ENCODE measurements at places on chromosomes 12 and 14.
A peak's percentile ranks its signal among the peaks of the same experiment; 100 is the strongest.

DNA sequence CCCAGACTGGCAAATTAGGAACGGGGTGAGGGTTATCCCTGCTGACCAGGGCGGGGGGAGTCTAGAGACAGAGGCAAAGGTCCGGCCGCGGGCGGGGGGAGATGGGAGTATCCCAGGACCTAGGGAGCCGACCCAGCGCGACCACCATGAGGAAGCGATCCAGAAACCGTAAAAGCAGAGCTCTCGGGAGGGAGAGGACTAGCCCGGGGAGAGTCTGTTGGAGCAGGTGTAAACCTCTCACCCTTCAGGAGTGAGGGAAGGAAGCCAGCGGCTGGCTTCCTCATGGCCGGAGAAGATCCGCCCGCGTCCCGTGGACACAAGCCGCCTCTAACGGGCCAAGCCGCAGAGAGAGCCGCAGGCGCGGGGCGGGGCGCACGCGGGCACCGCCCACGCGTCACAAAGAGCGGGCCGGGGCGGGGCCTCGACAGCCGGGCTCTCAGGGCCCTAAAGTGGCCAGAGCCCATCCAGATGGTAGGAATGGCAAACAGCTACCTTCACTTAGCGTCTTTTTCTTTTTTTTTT lies at the start of gene ACRBP:
Gene ACRBP, minus strand, starts transcription at position 350 of the 522 bp plus-strand sequence. Its CDS starts 66 bp downstream, at position 284.
- DNase-seq: peak; percentile 73

DNA sequence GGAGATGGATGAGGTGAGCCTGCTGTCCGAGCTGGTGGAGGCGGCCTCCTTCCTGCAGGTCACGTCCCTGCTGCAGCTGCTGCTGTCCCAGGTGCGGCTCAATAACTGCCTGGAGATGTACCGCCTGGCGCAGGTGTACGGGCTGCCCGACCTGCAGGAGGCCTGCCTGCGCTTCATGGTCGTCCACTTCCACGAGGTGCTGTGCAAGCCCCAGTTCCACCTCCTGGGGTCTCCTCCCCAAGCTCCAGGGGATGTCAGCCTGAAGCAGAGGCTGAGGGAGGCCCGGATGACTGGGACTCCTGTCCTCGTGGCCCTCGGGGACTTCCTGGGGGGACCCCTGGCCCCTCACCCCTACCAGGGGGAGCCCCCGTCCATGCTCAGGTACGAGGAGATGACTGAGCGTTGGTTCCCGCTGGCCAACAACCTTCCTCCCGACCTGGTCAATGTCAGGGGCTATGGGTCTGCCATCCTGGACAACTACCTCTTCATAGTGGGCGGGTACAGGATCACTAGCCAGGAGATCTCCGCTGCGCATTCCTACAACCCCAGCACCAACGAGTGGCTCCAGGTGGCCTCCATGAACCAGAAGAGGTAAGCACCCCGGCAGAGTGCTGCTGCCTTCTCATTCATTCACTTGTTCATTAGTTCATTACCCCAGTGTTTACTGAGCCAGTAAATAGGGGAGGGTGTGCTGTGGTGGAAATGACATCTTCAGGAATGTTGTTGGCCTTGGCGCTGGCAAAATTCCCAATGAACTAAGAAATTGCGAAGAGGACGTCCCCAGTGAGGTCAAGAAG lies 774 bp upstream of the MANSC4 start:
- DNase-seq: no peak

DNA sequence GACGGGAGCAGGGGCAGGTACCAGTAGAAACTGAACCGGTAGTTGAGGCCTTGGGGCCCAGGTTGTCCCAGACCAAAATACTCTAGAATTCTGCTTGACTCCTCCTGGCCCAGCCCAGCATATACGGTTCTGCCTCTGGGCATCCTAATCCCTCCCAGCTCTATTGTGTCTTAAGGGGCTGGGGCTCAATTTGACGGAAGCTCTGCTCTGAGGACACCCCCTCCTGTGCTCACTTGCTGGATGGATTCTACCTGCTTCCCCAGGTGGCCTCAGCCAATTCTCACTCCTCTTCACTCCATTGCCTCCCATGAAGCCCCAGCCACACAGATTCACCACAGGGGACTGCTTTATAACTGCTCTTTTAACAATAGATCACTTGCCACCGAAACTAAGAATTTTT lies 219.5 kb upstream of the FKBP4 start:
- DNase-seq: no peak

DNA sequence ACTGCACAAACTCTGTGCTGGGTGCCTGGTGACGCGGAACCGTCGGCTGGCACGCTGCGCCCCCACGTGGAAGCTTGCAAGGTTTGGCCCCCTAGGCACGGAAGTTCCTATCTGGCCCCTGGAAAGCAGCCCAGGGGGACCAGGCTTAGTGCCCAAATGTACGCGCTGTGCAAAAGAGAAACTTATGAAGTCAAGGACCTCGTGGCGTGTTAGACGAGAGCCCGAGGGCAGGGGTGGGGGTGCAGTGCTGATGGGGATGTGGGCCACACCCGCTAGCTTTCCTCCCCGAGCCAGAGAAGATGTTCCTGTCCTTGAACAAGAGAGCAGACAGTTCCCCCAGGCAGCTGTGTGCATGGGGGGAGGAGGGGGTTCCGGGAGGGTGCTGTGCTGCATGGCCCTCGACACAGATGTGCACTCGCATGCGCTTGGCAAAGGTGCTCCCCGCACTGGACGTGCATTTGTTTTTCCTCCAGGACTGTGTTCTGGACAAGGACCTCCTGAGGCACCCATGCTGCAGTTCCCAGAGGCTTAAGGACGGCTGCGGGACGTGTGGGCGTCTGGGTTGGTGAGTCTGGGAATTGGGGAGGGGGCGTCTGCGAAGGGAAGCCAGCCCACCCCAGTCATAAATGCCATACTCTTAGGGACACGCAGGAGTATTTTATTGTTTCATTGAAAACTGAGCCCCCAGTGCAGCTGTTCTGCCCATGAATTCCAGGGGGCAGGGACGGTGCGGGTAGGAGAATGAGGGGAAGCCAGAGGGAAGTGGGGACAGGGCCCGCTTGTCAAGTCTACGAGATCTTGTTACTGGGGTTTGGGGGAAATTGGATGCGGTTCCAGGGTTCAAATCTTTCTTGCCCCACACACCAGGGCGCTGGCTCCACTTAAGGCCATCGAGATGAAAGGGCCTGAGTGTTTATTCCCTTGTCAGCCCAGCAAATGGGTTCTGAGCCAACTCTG lies 80.0 kb downstream of the NTF3 start:
- DNase-seq: peak; percentile 27

GRCh38 chr12:114030451-114030850 lies 64.3 kb upstream of the RBM19 start:
- no peak for DNase-seq

- no peak for DNase-seq
Observed at GRCh38 chr14:61110316-61111082, 129.5 kb downstream of the SLC38A6 start.

DNA sequence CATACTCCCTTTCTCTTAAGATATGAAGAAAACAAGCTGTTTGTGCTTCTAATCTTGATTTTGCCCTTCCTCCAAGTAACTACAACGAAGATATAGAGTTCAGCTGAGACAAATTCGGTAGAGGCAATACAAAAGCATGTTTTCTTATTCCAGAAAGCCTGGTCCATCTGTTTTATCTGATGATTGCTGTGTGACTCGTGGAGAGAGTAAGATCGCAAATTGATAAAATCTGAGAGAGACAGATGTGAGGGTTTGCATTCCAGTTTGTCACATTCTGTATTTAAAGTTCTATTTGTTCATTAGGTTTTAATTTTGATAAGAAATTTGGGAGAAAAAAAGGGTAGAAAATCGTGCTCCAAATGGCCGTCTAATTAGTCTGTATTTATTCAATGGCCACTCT lies 192.1 kb downstream of the CPNE8 start:
- no peak for DNase-seq

GRCh38 chr12:92585115-92585727 lies 117.6 kb upstream of the PLEKHG7 start:
- DNase-seq: no peak

- DNase-seq: no peak
Observed at GRCh38 chr12:107594995-107595394, 90.6 kb upstream of the PWP1 start.

DNA sequence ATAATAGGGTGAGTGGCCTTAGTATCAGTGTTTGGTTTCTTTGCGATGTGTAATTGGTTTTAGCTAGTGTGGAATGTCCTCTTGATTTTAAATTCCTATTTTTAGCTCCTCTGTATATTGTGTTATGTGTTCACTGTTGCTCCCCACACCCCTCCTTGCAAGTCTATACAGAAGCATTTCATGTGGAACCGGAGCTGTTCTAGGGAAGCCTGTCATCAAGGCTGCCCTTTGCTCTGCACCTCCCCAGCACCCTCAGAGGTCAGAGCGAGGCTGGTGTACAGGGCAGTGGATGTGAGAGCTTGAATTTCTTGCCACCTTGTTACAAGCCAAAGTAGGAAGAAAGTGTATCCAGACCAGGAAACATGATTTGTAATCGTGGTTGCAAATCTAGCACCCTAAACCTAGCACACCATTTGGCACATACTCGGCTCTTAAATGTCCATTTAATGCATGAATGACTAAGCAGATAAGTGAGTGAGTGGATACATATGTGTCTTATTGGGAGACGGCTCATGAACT lies 376.8 kb downstream of the RGS6 start:
- no peak for DNase-seq

- DNase-seq: no peak
Observed at GRCh38 chr14:99508896-99509629, 27.9 kb downstream of the CCNK start.

GRCh38 chr12:84464616-84465015 lies 448.0 kb downstream of the SLC6A15 start:
- DNase-seq: no peak

DNA sequence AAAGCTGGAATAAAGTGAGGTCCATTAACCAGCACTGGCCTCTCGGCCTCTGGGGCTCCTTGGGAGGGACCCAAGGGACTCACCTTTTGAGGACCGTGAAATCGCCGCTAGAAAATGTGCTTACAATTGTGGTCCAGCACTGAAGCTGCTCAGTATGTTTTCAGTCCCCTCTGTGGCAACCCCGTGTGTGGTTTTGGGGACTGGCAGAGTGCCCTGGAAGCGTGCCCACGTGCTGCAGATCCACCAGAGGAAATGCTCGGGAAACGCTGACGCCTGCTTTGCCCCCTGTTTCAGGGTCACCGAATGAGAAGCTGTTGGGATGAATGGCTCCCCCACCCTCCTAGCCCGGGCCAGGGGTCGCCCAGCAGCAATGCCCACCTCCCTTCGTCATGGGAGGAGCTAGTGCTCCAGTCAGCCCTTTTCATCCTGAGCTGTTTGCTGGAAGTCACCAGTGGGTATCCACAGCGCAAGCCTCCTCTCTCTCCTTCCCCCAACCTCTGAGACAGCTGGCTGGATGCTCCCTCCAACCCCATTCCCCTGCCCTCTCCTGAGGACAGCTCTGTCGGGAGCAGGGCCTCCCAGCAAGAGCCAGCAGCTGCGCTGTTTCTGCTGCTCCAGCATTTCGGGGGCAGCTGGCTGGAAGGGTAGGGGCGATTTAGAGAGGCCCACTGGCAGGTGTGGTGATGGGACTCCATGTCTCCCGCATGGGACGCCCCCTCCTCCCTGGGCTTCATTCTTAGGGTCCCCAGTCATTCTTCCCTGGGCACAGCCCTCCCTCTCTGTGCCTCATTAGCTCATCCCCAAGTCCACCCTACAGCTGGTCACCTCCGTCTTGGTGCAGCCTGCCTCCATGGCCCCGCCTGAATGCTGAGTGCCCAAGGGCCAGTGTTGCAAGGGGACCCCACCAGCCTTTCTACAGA lies 33.2 kb upstream of the PPP1R13B start:
- no peak for DNase-seq

DNA sequence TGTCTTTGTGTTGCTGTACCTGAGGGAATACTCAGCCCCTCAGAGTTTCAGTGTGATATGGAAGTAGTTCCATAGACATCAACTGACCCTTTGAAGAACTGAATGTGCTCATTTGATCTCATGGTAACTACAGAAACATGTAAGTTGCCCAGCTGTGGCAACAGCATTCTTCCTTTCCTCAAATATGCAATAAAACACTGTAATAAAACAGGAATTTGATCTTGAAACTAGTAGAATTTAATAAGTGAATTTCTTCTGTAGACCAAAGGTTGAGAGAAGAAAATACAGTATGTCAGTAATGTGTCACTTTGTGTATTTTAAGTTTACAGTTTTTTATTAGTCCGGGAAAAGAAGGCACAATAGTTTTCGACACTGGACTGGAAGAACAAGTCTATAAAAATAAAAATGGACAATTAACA lies 31.9 kb downstream of the KCTD10 start:
- DNase-seq: no peak

DNA sequence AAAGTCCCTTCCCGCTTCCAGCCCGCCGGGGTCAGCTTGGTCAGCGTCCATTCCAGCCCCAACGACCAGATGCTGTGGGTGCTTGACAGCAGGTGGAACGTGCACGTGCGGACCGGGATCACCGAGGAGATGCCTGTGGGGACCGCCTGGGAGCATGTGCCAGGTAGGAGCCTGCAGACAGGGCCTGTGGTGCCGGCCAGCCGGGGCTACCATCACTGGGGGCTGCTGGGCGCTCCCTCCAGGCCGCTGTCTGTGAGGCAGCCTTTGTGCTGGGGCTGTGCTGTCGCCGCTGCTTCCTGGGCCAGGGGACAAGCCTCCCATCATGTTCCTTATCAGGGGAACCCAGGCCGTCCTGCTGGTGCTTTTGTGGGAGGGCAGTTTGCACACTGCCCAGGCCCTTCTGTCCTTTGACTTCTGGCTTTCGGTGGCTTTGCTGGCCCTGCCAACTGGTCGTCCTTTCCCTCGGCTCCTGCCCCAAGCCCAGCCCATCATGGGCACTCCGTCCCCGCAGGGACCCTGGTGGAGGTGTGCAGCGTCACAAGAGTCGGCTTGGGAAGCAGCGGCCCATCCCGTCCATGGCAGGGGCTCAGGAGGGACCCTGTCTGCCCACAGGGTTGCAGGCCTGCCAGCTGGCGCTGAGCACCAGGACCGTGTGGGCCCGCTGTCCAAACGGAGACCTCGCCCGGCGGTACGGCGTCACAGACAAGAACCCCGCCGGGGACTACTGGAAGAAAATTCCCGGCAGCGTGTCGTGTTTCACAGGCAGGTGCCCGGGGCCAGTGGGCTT lies 12.4 kb downstream of the ANKRD9 start:
- DNase-seq: no peak

DNA sequence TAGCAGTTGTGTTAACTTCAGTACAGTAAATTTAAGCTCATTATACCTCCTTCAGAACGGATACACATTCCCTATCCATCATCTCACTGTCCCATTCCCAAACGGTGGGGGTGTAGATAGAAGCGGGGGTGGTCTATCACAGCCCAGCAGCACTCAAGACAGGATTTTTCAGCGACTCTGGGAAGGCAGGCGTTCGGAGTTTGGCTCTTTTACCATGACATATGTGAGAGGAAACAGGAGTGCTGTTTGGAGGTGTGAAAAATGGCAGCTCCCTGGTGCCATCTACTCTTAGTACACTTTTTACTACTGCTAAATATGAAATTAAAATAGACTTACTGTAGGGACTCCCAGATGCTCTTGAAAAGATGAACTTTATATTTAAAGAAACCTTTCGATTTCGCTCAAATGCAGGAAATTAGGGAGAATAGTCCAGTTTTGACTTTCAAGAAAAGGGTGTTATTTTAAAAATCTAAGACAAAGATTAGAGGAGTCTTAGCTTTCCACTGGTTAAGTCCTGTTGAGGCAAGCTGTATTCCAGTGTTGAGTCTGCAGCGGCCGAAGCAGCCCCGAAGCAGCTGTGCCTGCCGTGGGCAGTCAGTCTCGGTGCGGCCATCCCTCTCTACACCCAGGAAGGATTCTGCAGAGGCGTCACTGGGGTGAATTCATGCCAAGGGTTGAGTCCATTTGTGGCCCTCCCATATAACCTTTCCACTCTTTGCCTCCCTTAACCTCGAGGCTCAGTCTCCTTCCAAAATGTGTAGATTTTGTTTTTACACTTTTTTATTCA lies 42.1 kb downstream of the KCNMB4 start:
- no peak for DNase-seq

- DNase-seq: no peak
Observed at GRCh38 chr14:101027966-101028365, 124.4 kb upstream of the RTL1 start.

- DNase-seq: no peak
Observed at GRCh38 chr14:84181072-84181471, 1348.9 kb upstream of the FLRT2 start.
